CD4-positive, alpha-beta T cell treated with Interleukin-17A for 4 hours (primary cell): ENCODE measurements at places on chromosomes 16 and 17.

DNA sequence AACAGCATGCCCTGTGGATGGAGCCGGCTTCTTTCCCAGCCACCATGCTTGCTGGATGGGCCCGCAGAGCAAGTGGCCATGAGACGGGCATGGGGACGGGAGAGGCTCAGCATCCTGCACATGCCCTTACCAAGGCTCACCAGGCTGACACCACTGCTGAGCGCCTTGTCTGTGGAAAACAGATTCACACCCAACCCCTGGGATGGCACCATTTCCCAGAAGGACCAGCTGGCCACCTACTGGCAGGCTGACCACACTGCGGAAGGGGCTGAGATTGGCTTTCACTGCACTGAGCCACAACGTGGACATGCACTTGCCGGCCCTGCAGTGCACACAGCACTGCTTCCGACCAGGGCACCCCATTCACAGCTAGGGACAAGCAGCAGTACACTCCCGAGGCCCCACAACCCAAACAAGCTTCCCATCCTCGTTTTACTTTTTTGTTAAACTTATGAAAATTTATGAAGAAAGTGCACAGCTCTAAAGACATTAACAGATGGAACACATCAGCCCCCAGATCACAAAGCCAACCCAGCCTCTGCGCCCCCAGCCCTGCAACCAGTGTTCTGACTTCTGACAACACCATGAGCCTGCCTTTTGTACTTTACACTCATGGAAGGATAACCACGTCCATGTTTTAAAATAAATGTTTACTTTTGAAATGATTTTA lies 13.9 kb upstream of the KRTAP17-1 start:
- DNase-seq, result peak; percentile 40

DNA sequence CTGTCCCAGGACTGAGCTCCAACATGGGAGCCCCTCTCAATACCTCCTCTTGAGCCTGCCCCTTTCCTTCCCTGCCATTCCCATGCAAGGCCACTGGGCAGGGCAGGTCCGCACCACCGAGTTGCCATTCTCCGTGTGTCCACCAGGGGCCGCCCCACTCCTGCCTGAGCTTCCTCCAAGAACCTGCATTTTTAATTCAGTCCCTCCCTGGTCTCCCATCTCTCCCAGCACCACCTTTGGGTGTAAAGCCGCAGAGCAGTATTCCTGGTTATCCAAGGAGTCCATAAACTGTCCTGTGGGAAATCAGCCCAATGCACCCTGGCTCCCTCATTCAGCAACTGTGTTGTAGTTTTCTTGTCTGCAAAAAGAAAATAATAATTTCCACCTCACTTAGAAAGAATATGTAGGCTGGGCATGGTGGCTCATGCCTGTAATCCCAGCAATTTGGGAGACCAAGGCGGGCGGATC lies 15.9 kb upstream of the ANKRD40CL start:
- DNase-seq, result peak; percentile 85

DNA sequence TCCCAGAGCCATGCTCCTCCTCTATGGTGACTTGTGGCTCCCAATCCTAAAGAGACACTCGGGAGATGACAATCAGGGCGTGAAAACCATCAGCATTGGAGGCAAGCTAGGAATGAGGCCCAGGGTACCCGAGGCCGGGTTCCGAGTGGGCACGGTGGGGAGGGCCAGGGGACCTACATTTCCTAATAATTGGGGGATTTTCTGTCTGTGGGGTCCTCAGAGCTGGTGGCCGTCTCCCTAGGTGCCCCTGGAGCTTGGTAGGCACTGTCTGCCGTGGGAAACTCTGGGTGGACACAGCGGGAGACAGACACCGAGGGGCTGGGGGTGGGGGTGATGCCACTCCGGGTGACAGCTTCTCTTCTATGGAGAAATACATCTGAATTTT lies 312.5 kb upstream of the TNRC6C start:
- no peak for DNase-seq

GRCh38 chr17:52476638-52477313 lies 318.3 kb upstream of the CA10 start:
- DNase-seq, result no peak
